ENCODE measurements at places on chromosomes 7 and 10. TPM values are rescaled to one million over a fixed set of nuclear protein-coding genes. Genes with fewer than 3 reads are reported as not detected.

Gene ANXA7
- total RNA-seq: 59.9 TPM

Gene HGF
- total RNA-seq: 0.15 TPM

- DNase-seq: no peak
Observed at GRCh38 chr10:81873231-81873931, 1.6 kb upstream of the NRG3 start.

DNA sequence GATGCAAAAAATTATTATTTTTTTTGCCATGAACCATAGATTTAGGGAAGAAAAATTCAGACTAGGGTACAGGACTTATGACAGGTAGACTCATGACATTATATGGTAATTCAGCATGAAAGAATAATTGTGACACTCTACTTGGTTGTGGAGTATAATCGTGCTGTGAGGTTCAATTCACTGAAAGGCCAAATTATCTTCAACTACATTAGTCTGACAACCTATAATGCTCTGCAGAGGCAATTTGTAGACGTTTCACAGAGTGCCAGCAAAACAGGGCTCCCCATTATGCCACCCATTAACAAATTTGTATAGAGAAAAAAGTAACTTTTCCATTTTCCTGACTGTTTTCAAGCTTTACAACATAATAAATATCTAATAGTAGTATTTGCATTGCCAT lies 292.6 kb downstream of the LRMDA start:
- DNase-seq: no peak

DNA sequence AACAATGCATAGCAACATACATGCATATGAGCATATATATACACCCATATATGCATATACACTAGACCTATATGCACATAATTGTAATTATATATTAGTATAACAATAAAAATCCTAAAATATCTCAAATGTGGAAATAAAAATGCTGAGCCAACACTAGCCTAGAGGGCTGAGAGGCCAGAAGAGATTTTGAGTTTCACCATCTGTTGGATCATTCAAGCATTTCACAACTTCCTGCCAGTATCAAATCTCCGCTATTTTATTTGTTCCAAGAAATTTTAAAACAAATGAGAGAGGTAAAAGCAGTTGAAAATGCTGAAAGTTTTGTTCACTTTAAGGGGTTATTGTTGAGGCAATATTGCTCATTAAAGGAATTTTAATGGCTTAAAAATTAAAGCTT lies 187.0 kb downstream of the PCDH15 start:
- DNase-seq: no peak

- DNase-seq: no peak
Observed at GRCh38 chr10:14370894-14371293, 40.2 kb upstream of the FRMD4A start.

- DNase-seq: no peak
Observed at GRCh38 chr10:114420811-114421485, 16.6 kb upstream of the AFAP1L2 start.

- no peak for DNase-seq
Observed at GRCh38 chr10:68172324-68172723, 59.6 kb downstream of the ATOH7 start.

GRCh38 chr10:131737543-131738395 lies 163.0 kb upstream of the PPP2R2D start:
- DNase-seq: no peak

- DNase-seq: peak; percentile 31
Observed at GRCh38 chr10:119026301-119027110, 3.0 kb upstream of the NANOS1 start.
